ENCODE measurements at places on chromosomes 16 and 17.

GRCh38 chr17:5775098-5775497, 190.8 kb upstream of the NLRP1 start:
- H3K36me3 ChIP-seq, result no peaks in the 10 kb centered on the region
- H3K27me3 ChIP-seq, result no peaks in the 10 kb centered on the region
- H3K27ac ChIP-seq, result no peak overlapping the region
- DNase-seq, result no peak

DNA sequence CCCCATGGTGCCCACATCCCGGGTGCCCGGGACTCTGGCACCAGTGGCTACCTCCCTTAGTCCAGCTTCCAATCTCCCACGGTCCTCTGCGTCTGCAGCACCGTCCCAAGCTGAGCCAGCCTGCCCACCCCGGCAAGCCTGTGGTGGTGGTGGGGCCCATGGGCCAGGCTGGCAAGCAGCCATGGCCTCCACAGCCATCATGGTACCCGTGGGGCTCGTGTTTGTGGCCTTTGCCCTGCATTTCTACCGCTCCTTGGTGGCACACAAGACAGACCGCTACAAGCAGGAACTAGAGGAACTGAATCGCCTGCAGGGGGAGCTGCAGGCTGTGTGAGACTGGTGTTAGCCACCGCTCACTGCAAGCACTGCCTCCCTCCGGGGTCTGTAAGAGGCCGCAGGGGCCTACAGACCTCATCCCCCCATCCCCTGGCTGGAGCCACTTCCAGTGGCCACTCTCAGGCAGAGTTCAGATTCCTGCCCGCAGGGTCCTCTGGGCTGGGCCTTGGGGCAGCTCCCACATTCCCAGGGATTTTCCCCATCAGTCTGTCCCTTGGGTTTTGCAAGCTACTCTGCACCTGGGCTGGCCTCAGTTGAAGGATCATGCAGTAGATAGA, 3.9 kb upstream of the SETD1A start:
- no peak overlapping the region for H3K27ac ChIP-seq
- H3K27me3 ChIP-seq, result no peaks in the 10 kb centered on the region
- no peak overlapping the region for H3K4me3 ChIP-seq
- DNase-seq, result peak; percentile 67
- peaks cover 7% of the 10 kb centered on the region for H3K36me3 ChIP-seq

GRCh38 chr17:8861495-8862181, 5.8 kb downstream of the PIK3R6 start:
- no peak for DNase-seq
- no peak overlapping the region for H3K27ac ChIP-seq
- H3K4me3 ChIP-seq, result no peak overlapping the region
- H3K27me3 ChIP-seq, result no peaks in the 10 kb centered on the region
- no peaks in the 10 kb centered on the region for H3K36me3 ChIP-seq

DNA sequence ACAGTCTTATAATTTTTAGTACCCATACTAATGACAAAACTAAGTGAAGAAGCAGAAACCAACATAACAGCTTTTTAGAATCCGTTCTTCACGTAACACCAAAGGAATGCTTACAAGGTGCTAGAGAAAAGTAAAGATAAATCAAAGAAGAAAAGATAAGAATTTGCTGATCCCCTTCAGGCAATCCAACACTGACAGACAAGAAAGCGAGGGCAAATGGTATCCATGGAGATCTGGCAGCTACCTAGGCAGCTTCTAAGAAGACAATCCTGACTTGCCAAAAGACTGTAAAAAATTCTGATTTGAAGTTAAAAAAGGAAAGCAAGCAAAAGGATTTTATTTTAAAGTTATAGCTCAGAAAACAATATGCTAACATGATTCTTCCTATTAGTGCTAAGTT, 14.6 kb downstream of the BBS2 start:
- H3K4me1 ChIP-seq, result no peaks in the 10 kb centered on the region
- H3K27me3 ChIP-seq, result no peaks in the 10 kb centered on the region
- H3K27ac ChIP-seq, result no peak overlapping the region

GRCh38 chr17:45902892-45903346, 8.6 kb downstream of the MAPT start:
- H3K27me3 ChIP-seq, result peaks cover 20% of the 10 kb centered on the region
- H3K27ac ChIP-seq, result no peak overlapping the region
- H3K4me1 ChIP-seq, result no peaks in the 10 kb centered on the region
- H3K36me3 ChIP-seq, result no peaks in the 10 kb centered on the region

DNA sequence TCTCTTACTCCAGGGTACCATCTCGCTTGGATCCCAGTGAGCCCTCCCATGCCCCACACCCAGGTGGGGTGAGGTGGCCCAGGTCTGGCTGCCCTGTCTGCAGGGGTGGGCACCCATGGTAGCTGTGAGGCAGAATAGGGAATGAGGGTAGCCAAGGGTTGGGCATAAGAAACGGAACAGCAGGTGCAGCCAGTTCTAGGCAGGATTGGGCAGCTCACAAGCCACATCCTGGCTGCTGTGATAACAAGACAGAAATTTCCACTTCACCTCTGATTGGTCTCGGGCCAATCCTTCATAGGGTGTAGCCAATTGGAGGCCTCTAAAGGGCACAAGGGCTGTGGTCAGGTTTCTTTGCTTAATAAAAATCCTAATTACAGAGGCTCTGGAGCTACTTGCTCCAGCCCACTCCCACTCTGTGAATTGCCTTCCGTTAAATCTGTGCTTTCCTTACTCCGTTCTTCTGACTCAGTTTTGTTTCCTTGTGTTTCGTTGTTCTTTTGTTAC, 1.5 kb upstream of the ARHGDIG start:
- peak; percentile 51 for DNase-seq
- peaks cover 13% of the 10 kb centered on the region for H3K27me3 ChIP-seq
- no peak overlapping the region for H3K27ac ChIP-seq
- no peaks in the 10 kb centered on the region for H3K4me1 ChIP-seq

GRCh38 chr16:9128346-9129342, 37.2 kb downstream of the HAPSTR1 start:
- no peak for DNase-seq
- no peak overlapping the region for H3K4me3 ChIP-seq
- H3K36me3 ChIP-seq, result peaks cover 3% of the 10 kb centered on the region
- H3K27ac ChIP-seq, result peak overlapping the region; percentile 40
- H3K4me1 ChIP-seq, result peaks cover 3% of the 10 kb centered on the region

DNA sequence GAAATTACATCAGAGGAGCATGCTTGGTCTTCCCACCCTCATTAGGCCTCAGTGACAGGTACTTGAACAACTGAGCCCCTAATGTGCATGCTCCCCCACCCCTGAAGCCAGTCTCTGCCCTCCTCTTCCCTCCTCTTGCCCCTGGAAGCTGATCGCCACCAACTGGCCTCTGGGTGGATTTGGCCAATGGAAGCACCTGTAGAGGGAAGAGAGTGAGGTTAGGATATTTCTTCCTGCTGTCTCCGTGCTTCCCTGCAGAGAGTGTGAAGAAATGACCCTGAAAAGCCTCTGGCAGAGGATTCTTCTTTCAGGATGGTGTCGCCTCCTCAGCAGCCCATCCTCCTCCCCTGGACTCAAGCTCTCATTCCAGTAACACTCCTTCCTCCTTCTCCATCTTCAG, 5.9 kb upstream of the CBLN1 start:
- DNase-seq, result no peak
- H3K36me3 ChIP-seq, result no peaks in the 10 kb centered on the region
- H3K4me1 ChIP-seq, result no peaks in the 10 kb centered on the region
- H3K4me3 ChIP-seq, result no peak overlapping the region

DNA sequence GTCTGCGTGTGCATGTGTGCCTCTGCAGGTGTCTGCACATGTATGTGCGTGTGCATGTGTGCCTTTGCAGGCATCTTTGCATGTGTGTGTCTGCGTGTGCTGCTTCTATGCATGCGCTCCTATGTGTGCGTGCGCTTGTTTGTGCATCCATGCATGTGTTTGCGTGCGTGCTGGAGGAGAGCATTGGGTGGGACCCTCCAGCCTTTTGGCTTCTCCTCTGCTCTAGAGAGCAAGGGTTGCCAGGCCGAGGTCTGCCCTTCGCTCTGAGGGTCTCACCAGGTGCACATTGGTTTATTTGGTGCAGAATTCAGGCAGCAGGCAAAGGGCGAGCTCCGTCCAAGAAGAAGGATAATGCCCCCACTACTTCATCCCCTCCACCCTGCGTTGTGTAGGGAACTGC, 1.1 kb upstream of the RAB40B start:
- H3K36me3 ChIP-seq, result no peaks in the 10 kb centered on the region
- DNase-seq, result no peak
- H3K27ac ChIP-seq, result no peak overlapping the region
- H3K27me3 ChIP-seq, result peaks cover 6% of the 10 kb centered on the region
- H3K4me3 ChIP-seq, result no peak overlapping the region

GRCh38 chr17:66955821-66956220, 8.7 kb upstream of the CACNG4 start:
- DNase-seq, result no peak
- no peak overlapping the region for H3K27ac ChIP-seq
- peaks cover 8% of the 10 kb centered on the region for H3K4me1 ChIP-seq
- peaks cover 14% of the 10 kb centered on the region for H3K27me3 ChIP-seq

- H3K4me1 ChIP-seq, result peaks cover 12% of the 10 kb centered on the region
- DNase-seq, result no peak
- H3K27me3 ChIP-seq, result no peaks in the 10 kb centered on the region
- no peak overlapping the region for H3K4me3 ChIP-seq
- H3K36me3 ChIP-seq, result peaks cover 29% of the 10 kb centered on the region
Measured at GRCh38 chr17:64500862-64501765, 4.3 kb upstream of the POLG2 start.

- no peaks in the 10 kb centered on the region for H3K36me3 ChIP-seq
- no peaks in the 10 kb centered on the region for H3K27me3 ChIP-seq
Measured at GRCh38 chr17:29390851-29391631, 878 bp downstream of the TAOK1 start.

DNA sequence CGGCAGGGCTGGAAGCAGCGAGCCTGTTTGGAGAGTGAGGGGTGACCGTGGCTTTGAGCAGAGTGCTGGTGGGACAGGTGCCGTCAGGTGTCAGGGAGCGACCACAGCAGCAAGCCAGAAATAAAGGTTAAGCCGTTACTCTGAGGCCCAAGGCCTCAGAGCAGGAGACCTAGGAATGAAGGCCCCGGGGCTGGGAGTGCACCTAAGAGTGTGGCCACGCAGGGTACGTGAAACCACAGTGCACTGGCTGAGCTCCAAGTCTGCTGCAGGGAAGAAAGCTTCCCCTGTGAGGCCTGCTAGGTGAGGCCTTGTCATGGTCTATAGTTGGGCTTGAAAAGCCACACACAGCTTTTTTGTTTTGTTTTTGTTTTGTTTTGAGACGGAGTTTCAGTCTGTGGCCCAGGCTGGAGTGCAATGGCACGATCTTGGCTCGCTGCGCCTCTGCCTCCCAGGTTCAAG, 8.7 kb downstream of the CLUAP1 start:
- H3K4me3 ChIP-seq, result no peak overlapping the region
- no peaks in the 10 kb centered on the region for H3K27me3 ChIP-seq
- H3K27ac ChIP-seq, result no peak overlapping the region
- DNase-seq, result no peak
- H3K4me1 ChIP-seq, result peaks cover 3% of the 10 kb centered on the region

GRCh38 chr17:8693328-8693727, 51.3 kb downstream of the CCDC42 start:
- DNase-seq, result no peak
- H3K4me1 ChIP-seq, result peaks cover 9% of the 10 kb centered on the region
- no peak overlapping the region for H3K4me3 ChIP-seq
- no peak overlapping the region for H3K27ac ChIP-seq
- H3K36me3 ChIP-seq, result no peaks in the 10 kb centered on the region
- no peaks in the 10 kb centered on the region for H3K27me3 ChIP-seq

GRCh38 chr17:82145550-82146155, 47.6 kb upstream of the FASN start:
- H3K4me1 ChIP-seq, result no peaks in the 10 kb centered on the region
- no peaks in the 10 kb centered on the region for H3K36me3 ChIP-seq
- DNase-seq, result no peak
- H3K27ac ChIP-seq, result no peak overlapping the region
- H3K4me3 ChIP-seq, result no peak overlapping the region

DNA sequence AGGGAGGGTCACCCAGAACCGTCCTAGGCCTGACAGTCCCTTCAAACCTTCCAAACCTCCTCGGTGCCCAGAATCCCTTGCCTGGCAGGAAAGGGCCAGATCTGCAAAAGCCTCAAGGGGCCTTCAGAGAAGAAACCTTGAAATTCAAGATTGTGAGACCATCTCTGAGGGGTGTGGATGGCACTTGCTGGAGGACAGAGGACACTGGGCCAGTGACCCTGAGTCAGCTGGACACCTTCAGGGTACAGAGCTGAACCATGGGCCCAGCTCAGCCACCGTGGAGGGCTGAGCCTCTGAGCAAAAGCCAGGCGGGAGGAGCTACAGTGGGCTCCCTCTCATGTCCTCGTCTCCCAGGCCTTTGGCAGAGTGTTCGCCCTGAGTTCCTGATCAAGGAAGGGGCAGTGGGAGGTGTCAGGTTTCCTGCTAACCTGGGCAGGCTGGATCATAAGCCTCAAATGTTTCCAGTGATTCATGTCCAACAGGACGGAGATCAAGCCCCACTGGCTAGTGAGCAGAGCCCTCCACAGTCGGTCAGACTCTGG, 3.0 kb downstream of the PDILT start:
- DNase-seq, result no peak
- no peaks in the 10 kb centered on the region for H3K36me3 ChIP-seq
- H3K4me3 ChIP-seq, result no peak overlapping the region
- H3K27me3 ChIP-seq, result no peaks in the 10 kb centered on the region
- no peaks in the 10 kb centered on the region for H3K4me1 ChIP-seq

GRCh38 chr17:50199211-50199802, 2.1 kb downstream of the COL1A1 start:
- H3K27me3 ChIP-seq, result no peaks in the 10 kb centered on the region
- peak; percentile 27 for DNase-seq
- H3K4me3 ChIP-seq, result peak overlapping the region; percentile 100
- peak overlapping the region; percentile 67 for H3K27ac ChIP-seq

DNA sequence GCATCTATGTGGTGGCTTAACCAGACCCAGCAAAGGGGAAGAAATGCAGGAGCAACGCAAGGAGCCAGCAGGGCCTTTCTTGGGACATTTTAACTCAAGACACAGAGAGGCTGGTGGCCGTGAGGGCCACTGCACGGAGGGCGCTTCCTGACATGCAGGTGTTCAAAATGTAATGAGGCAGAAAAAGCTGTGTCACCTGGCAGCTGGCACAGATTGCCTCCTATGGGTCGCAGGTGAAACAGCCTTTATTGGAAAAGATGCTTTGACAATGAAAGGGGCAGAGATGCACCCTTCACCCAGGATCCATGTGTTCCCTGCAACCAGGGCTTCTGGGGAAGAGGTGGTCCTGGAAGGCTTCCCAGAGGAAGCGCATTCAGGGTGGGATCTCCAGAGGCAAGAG, 219.3 kb downstream of the XYLT1 start:
- no peak for DNase-seq
- H3K36me3 ChIP-seq, result no peaks in the 10 kb centered on the region
- no peaks in the 10 kb centered on the region for H3K27me3 ChIP-seq

GRCh38 chr17:78737332-78737731, 44.7 kb downstream of the CYTH1 start:
- DNase-seq, result peak; percentile 76
- no peaks in the 10 kb centered on the region for H3K36me3 ChIP-seq
- H3K27ac ChIP-seq, result no peak overlapping the region
- peaks cover 9% of the 10 kb centered on the region for H3K4me1 ChIP-seq
- H3K27me3 ChIP-seq, result no peaks in the 10 kb centered on the region

DNA sequence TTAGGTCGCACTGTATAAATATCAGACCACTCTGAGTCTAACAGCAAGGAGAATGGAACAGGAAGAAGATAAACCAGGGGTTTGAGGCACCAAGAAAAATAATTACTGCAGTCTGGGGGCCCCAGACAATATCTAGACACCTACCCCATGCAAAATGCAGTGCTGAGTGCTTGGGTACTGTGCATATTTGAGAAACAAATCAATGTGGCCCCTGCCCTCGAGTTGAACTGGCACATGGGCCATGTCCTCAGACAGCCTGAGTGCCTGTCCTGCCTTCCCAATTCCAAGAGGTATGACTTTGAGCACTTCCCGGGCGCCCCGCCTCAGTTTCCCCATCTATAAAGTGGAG, 6.2 kb upstream of the CIITA start:
- H3K4me1 ChIP-seq, result peaks cover 10% of the 10 kb centered on the region
- no peaks in the 10 kb centered on the region for H3K27me3 ChIP-seq
- no peak overlapping the region for H3K4me3 ChIP-seq
- H3K36me3 ChIP-seq, result no peaks in the 10 kb centered on the region
- H3K27ac ChIP-seq, result peak overlapping the region; percentile 66

Data from fibroblast of lung (primary cell).